ENCODE measurements at places on chromosomes 5 and 9. TPM values are rescaled to one million over a fixed set of nuclear protein-coding genes. Genes with fewer than 3 reads are reported as not detected.

DNA sequence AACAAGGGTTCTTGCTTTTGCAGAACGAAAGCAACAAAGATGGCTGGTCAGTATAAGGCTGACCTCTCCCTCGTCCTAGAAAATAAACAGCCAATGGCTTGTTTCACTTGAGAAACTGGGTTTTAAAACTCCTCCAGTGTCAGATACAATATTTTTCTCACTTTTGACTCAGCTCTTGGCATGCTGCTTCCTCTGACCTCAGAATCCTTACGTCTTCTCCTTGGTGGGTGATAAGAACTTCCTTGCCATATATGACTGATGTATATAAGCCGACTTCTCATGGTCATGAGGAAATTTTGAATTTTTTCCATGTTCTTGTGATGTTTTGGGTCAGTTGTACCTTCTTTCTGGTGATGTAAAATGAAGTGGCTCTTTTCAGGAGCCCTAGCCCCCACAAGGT, 3.8 kb downstream of the ZNF618 start:
- DNase-seq: no peak

GRCh38 chr5:109721741-109722140, 32.0 kb downstream of the MAN2A1 start:
- DNase-seq: no peak

DNA sequence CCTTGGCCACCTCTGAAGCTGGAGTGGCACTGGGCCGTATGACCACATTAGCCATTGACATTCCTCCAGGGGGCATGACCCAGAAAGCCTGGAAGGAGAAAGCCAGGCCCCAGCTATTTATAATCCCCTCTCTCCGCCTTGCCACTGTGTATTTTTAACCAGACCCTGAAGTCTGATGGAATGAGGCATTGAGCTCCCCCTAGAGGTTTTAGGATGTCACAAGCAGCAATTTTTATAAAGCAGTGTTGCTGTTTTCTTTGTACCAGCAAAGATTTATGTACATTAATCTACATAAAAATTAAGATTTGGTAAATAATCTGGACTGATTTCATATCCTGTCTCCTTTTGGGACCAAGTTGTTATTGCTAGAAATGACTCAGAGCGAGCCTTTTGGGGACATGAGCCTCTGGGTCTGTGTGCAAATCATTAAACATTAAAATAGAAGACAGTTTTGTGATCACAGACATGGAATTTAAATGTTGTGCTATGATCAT, 127.1 kb downstream of the TRIO start:
- peak; percentile 43 for DNase-seq

GRCh38 chr5:62208218-62208852, 97.7 kb upstream of the KIF2A start:
- no peak for DNase-seq

DNA sequence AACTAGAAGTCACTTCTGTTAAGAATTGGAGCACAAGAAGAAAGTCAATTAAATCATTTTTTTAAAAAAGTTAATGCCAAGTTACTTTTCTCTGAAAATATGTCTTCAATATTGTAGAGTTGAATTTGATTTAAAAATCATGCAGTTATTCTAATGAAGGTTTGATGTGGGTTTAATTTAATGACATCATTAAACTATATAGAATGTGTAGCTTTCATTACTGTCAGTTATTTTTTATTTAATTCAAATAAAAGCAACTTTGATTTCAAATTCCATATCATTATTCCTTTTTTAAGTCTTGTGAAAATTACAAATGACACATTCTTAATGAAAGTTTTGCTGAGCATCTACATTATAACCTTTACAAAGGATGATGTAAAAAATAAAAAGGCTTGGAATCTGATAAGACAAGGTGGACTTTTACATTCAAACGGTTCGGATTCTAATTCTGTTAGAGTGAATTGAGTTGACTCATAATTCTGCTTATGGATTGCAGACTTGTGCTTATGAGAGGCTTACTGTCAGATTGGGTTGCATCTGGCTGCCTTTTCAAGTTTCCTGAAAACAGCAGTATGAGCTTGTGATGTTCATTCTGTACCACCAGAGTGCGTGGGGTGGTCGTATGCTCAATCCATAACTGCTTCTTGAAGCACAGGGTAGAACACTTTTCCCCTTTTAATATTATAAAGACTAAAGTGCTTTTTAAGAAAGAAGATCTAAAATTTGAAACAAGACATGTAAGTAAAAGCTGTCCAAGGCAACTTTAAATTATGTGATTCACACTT, 253.0 kb upstream of the ARRDC3 start:
- DNase-seq: no peak

DNA sequence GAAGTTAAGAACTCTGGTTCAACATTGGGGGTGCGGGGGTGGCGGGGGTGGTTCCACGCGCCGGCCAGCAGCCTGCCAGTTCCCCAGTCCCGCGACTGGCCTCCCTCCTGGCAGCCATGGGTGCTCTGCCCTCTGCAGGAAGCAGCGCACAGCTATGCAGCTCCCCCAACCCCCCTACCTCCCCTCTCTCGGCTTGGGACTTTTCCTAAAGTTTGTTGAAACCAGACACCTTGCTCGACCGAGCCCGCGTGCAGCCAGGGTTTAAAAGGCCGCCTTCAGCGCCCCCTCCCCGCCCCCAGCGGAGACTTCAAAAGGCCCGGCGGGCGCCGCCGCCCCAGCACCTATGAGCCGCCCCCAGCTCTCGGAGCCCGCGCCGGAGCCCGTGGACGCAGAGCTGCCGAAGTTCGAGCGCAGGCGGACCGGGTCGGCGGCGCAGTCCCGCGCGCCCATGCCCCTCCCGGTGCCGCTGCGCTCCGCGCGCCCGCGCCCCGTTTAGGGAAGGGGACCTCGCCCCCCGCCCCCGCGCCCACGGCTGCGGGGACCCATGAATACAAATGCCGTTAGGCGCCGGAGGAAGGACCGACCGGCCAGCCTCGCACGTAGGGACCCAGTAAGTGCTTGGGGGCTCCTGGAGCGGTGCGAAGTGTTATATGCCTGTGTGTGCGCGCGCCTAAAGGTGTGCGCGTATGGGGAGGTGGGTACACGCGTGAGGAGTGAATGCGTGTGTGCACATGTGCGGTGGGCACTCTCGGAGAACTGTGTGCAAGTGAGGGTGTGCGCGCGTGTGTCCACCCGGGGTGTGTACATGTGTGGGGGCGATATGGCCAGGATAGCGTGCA, 1.4 kb upstream of the COL27A1 start:
- DNase-seq: peak; percentile 33

- no peak for DNase-seq
Observed at GRCh38 chr9:134566196-134566847, 75.3 kb upstream of the COL5A1 start.

DNA sequence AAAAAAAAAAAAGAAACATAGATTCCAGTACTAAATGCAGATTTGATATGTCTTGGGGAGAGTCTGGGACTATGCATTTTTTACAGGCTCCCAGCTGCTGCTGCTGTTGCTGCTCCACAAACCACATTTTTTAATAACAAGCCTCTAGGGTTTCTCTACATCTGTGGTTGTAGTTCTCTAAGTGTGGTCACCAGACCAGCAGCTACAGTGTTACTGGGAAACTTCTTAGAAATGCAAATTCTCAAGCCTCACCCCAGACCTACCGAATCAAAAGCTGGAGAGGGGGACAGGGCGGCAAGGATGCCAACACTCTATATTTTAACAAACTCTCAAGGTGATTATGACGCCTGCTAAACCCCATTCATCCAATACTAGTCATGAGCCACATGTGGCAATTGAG, 293.4 kb upstream of the PTGER4 start:
- peak; percentile 26 for DNase-seq

DNA sequence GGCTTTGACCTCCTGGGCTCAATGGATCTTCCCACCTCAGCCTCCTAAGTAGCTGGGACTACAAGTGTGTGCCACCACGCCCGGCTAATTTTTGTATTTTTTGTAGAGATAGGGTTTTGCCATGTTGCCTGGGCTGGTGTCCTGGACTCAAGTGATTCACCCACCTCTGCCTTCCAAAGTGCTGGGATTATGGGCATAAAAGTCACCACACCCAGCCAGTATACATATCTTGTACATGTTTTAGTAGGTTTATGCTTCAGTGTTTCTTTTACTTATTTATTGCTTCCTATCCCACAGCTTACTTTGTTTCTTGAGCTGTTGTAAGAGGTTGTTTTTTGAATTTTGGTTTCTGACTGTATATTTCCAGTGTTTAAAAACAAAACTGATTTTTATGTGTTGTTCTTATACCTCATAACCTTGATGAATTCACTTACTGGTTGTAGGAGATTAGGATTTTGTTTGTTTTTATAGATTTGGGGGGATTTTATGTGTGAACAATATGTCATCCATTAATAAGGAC, 12.9 kb downstream of the FBXW5 start:
- no peak for DNase-seq

- no peak for DNase-seq
Observed at GRCh38 chr9:13447843-13448422, 168.4 kb upstream of the MPDZ start.

DNA sequence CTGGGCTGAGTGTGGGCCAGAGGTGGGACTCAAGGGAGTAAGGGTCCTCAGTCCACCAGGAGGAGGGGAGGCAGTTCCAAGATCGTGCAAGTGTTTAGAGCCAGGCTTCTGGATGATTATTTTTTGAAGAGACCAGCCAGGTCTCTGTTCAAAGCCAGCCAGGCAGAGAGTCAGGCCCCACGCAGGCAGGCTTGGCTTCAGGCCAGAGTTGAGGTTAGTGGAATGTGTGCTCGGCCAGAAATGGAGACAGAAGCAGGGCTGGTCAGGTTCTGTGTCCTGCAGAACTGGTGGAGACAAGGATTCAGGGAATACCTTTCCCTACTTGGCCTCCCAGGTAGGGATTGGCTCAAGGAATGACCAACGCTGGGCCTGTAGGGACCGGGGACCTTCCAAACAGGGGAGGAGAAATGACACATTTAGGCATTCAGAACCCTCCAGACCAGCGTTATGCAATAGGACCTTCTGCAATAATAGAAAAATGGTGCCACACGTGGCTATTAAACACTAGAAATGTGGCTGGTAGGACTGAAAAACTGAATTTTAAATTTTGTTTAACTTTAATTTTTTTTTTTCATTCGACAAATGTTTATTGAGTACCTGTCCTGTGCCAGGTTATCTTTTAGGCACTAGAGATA, 106.2 kb downstream of the CMYA5 start:
- DNase-seq: peak; percentile 27

DNA sequence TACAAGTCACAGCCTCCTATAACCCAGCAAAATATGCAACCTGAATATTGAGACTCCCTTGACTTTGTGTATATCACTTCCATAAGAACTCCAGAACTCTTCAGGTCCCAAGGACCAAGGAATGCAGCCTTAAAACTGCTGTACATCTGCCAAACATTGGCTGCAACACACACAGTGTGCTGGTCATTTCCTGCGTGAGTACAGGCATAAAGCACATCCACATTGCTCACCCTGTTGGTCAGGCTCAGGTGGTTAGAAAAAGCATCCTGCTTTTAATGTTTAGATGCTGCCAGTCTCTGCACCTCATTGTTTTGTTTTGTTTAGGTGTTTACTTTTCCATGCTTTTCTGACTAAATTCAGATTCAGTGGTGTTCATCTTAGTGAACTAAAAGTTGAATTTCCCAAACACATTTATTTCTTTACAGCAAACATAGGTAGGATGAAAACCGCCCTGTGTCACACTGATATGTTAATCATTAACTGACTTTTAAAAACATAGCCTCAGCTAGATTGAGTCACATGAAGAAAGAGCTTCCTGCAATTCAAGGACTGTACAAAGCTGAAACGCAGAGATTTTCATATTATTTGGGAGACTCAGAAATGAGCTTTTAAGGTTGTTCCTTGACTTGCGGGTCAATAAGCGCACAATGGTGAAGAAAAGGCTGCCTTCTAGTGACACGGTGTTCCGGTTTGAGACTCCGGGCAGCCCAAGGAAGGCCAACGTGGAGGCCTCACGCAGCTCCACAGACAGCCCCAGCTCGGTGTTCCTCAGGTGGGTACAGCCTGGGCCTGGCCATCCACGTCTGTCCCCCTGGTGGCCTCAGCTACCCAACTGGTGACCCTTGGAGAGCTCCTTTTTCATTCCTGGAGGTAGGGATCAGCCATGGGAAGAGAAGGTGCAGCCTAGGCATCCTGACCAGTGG, 52.2 kb upstream of the GRAMD2B start:
- peak; percentile 72 for DNase-seq

DNA sequence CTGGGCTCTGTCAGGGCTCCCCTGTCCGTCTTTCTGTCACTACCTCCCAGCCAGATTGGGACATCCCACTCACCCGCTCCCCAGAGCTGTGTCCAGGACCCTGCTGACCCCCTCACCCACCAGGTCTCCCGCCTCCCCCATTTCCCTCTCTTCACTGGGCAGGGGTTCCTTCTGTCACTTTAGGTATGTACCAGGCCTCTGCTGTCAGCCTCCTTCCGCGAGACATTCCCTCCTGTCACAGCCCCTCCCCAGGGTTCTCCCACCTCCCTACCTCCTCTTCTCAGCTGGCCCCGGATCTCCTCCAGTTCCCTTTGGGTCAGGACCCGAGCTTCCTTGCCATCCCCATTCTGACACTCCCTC, 488 bp downstream of the POLR1E start:
- DNase-seq: no peak

DNA sequence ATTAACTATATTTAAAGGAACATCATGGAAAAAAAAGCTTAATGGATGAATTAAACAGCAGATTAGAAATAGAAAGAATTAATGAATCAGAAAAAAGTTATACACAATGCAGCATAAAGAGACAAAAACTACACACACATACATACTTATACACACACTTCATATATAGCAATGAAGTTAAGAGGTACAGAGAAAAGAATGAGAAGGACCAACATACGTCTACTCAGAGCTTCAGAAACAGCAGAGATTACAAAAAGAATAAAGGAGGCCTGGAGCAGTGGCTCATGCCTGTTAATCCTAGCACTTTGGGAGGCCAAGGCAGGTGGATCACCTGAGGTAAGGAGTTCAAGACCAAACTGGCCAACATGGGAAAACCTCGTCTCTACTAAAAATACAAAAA, 133.9 kb upstream of the TNPO1 start:
- no peak for DNase-seq

GRCh38 chr5:91164424-91164823, 218.7 kb downstream of the ARRDC3 start:
- peak; percentile 43 for DNase-seq

GRCh38 chr9:123864251-123864650, 65.7 kb downstream of the DENND1A start:
- no peak for DNase-seq

GRCh38 chr9:135117281-135117680, 29.8 kb downstream of the OLFM1 start:
- no peak for DNase-seq

GRCh38 chr9:96604004-96604319, 15.7 kb downstream of the CDC14B start:
- DNase-seq: no peak

- no peak for DNase-seq
Observed at GRCh38 chr5:145283141-145283810, 551.9 kb downstream of the PRELID2 start.

- no peak for DNase-seq
Observed at GRCh38 chr9:136923881-136924280, 20.7 kb downstream of the FBXW5 start.

Gene SLC36A3
- total RNA-seq: not detected

Gene CDH18
- not detected for total RNA-seq

Gene ZFP37
- 1.8 TPM for total RNA-seq

Gene CDH10
- total RNA-seq: 0.17 TPM

Gene KCNV2
- not detected for total RNA-seq

Gene TAF1L
- total RNA-seq: under 0.01 TPM

Gene CD74
- total RNA-seq: 6.8 TPM

All from mammary epithelial cell (primary cell).